Calu3 (cell line): ENCODE measurements at places on chromosomes 4 and X. TPM values are rescaled to one million over a fixed set of nuclear protein-coding genes. Genes with fewer than 3 reads are reported as not detected.

Gene TCEAL6
- total RNA-seq, result not detected in 2 replicates

Gene FAM53A
- total RNA-seq, result 5.3 and 7.3 TPM in 2 replicates

Gene SORCS2
- total RNA-seq, result not detected in 2 replicates

Gene BMX
- total RNA-seq, result not detected in 2 replicates

Gene ATP6AP2
- 157 and 167 TPM in 2 replicates for total RNA-seq
